AG04449 (cell line): ENCODE measurements at places on chromosomes 16 and 17.

GRCh38 chr16:70380248-70380918 is 33.7 kb downstream of the DDX19A start:
- DNase-seq, result peak; percentile 67

- DNase-seq, result no peak
Observed at GRCh38 chr17:42541041-42541833, 5.2 kb downstream of the NAGLU start.

DNA sequence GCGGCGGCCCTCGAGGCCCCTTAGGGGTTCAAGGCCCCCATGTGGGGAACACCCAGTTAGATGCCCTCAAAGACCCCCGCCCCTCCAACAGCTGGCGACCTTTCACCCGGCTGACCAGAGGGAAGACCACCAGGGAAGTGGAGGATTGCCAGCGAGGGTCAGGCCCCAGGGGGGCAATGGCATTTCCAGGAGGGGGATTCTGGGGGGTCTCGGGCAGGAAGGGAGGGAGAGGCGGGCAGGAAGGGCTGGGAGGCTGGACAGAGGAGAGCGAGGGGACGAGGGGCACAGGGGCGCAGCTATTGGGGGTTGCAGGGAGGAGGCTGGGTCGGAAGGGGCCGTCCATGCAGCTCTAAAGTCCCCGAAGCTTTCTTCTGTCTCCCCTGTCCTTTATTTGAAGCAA is 139.5 kb downstream of the C16orf95 start:
- no peak for DNase-seq

- DNase-seq, result no peak
Observed at GRCh38 chr16:4244254-4245076, 2.6 kb upstream of the SRL start.

DNA sequence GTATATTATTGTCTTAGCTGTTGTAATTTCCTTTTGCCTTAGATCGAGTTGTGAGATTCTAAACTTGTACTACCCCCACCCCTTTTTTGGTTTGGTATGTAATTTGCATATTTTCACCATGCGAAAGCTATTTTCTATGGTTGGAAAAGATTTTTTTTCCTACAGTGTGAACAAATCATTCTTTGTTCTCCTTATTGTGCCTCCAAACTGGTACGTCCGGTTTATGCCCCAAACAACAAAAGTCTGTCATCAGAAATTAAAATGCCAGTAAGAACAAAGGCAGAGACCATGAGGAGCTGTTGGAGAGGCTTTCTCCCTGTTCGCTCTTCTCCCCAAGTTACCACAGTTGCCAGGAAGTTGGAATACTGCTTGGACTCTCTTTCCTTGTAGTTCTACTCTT is 66.1 kb downstream of the BCAS3 start:
- DNase-seq, result no peak

DNA sequence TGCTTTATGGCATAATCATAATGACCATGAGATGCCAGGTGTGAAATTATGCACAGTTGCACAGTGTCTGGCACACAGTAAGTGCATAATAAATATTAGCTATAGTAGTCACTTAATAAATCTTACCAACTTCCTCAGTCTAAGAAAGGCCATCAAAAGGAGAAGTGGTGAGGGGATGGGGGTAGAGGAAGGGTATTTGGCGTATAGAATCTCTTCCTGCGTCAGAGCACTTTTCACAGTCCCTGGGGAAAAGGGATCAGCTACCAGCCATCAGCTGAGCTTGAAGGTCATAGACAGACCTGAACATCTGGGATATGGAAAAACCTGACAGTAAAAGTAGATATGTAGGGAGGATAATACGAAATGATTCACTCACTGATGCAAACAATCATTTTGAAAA is 5.8 kb downstream of the CRHR1 start:
- no peak for DNase-seq

DNA sequence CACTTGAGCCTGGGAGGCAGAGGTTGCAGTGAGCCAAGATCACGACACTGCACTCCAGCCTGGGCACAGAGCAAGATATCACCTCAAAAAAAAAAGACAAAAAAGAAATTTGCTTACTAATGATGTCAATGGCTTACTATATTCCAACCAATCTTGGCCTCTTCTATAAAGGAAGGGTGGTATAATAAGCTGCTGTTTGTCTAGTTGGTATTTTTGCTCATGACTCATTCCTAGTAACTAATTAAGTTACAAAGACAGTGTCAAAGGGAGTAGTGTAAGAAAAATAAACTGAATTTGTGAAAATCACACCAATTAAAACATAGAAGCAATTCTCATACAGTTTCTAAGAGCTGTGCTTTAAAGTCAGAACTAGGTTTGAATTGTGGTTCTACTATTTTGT is 82.5 kb downstream of the NLK start:
- no peak for DNase-seq

DNA sequence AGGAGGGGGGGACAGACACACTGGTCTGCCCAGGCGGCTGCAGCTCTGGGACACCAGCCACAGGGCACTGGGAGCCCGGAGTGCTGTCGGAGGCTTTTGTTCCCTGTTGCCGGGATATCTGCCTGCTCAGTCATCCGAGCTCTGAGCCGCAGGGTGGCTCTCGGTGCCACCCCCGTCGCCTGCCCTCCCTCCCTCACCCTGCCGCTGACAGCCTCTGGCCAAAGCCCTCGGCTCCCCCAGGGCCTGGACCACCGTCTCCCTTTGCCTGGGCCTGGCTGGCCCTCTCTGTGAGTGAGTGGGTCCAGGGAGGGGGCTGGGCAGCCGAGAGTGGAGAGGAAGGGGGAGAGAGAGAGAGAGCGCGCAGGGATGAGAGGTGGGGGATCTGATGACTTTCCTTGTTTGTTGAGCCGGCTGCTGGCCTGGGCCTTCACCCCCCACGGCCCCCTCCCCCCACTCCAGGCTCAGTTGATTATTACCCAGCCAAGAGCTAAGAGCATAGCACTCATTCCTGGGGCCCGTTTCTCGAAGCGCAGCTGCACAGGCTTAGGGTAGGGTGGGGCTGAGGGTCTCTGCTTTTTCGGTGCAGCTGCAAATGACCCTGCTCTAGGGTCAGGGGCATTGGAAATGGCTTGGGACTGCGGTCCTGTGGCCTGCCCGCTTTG is 2.7 kb downstream of the FOXJ1 start:
- DNase-seq, result no peak

GRCh38 chr17:33531311-33531710 is 238.2 kb upstream of the ASIC2 start:
- no peak for DNase-seq

- DNase-seq, result no peak
Observed at GRCh38 chr16:17237350-17237944, 233.3 kb downstream of the XYLT1 start.

DNA sequence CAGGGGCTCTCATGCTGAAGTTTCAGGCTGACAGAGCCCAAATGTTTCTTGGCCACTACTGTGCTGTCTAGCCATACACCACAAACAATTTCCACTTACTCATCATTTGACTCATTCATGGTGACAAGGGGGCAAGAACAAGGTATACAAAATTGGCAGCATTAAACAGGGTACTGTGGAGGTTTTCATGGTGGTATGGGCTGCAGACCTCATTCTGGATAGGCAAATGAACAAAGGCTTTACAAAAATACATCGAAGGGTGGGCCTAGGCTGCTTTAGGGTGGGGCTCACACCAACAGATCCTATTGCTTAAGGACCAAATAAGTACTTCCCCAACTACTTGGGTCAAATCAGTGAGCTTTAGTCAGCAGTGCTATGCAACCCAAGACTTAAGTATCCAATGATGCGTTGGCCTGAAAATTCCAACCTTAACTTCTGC is 53.0 kb downstream of the N4BP1 start:
- DNase-seq, result peak; percentile 34

- no peak for DNase-seq
Observed at GRCh38 chr16:72609933-72610332, 438.0 kb upstream of the PMFBP1 start.

- no peak for DNase-seq
Observed at GRCh38 chr17:45435481-45435880, 2.8 kb upstream of the ARHGAP27 start.

DNA sequence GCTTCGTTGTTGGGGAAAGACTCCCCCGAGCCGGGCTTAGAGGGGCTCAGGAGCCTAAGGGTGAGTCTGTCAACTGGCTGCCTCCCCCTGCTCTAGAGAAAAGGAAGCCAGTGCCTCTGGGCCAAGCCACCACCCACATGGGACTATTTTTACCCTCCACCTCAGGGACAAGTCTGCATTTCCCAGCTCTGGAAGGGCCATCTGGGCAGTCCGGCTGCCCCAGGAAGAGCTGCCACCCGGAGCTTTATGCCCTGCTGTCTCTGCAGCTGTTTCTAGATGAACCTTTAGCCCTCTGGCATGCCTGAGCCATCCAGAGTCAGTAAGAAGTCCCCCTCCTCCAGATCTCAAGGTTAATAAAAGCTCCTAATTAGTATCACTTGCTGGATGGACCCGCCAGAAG is 5.3 kb upstream of the RPRML start:
- no peak for DNase-seq

- no peak for DNase-seq
Observed at GRCh38 chr16:11180489-11180888, 75.5 kb downstream of the SOCS1 start.

GRCh38 chr17:81095383-81095762 is 60.4 kb downstream of the BAIAP2 start:
- DNase-seq, result no peak

DNA sequence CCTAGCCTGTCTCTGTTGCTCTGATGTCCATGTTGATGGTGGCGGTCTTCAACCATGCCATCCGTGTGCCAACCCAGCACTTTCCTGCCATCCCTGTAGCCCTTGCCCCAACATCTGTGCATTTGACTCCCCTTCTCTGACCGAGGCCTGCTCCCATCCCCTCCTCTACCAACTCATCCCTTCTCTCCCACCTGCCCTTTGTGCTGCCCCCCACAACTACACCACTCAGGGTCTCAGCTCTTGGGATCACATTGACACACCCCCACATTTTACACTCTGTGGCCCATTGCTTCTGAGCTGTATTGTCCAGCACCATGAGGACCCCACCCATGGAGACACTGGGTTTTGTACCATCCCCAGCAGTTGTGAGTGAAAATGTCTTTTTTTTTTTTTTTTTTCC is 11.6 kb downstream of the HS3ST3B1 start:
- DNase-seq, result no peak

GRCh38 chr16:77820340-77820739 is 32.0 kb downstream of the VAT1L start:
- no peak for DNase-seq

GRCh38 chr16:50436271-50436670 is 67.5 kb upstream of the BRD7 start:
- DNase-seq, result no peak

- DNase-seq, result no peak
Observed at GRCh38 chr17:51721730-51722129, 436.8 kb downstream of the CA10 start.
